Mesothelial cell of epicardium (in vitro differentiated cells): ENCODE measurements at places on chromosomes 16 and 17. TPM values are rescaled to one million over a fixed set of nuclear protein-coding genes. Genes with fewer than 3 reads are reported as not detected.

DNA sequence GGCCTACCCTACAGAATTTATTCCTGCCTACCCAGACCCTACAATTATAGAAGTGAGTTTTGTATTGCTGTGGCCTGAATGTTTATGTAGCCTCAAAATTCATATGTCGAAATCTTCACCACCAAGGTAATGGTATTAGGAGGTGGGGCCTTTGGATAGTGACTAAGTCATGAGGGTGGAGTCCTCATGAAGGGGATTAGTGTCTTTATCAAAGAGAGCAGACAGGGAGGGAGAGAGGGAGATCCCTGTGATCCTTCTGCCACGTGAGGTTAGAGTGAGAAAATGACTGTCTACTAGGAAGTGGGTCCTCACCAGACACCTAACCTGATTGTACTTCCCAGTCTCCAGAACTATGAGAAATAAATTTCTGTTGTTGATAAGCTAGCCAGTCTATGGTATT, 981 bp upstream of the DUXB start:
- no peak for DNase-seq

GRCh38 chr16:86771506-86772460, 193.4 kb downstream of the FOXL1 start:
- DNase-seq = no peak

GRCh38 chr17:27419156-27419555, 37.1 kb upstream of the KSR1 start:
- DNase-seq = no peak

DNA sequence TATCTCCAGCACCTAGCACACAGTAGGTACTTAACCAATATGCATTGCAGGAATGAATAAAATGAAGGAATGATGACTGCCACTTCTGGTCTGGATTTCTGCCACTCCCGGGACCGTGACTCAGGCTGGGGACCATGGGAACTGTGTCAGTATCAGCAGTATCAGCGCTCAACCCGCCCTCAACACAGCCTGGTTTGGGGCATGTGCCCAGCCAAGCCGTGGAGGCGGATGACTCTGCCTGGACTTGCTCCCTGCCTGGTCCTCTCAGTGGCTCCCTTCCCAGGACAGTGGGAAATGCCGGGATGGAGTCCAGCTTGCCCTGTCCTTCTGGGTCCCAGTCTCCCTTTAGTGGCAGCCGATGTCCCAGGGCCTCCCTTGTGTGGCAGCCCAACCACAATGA, 55.1 kb downstream of the SRCIN1 start:
- no peak for DNase-seq

GRCh38 chr16:75235721-75236193, 15.7 kb downstream of the BCAR1 start:
- no peak for DNase-seq

GRCh38 chr16:80790751-80791150, 13.6 kb downstream of the CDYL2 start:
- no peak for DNase-seq

DNA sequence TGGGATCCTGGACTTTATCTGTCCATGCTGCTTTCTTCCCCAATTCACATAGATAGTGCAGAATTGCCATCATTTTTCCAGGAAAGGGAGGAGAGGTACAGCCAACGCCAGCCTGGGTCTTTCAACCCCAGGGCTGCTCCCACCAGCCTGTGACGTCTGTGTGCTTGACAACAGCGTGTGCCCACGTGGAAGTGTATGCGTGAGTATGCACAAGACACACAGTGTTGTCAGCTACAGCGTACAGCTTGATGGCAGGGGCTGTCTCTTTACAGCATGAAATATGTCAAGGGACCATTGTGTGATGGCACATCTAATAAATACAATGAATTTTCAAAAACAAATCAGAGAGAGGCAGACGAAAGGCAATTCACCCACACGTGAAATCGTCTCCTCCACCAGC, 62.3 kb downstream of the GSG1L start:
- no peak for DNase-seq

DNA sequence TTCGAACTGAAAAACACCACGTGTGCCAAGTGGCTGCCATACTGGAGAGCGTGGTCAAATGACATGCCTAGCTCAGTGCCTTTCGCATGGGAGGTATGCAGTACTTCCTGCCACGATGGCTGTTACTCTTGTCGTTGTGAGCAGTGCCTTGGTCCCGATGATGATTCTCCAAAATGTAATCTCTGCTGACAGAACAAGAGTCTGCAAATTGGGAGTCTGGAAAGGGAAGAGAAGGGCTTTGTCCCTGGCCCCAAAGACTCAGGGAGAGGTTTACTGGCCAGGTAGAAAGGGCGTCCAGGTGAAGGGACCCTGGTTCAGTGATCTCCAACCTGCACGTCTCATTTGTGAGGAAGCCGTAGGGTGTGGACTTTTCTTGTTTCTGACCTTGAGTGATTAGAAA, 336.6 kb downstream of the WWOX start:
- DNase-seq = no peak

GRCh38 chr17:74008196-74008595, 195.3 kb upstream of the RPL38 start:
- DNase-seq = no peak

GRCh38 chr16:3971706-3972105, 91.2 kb upstream of the CREBBP start:
- no peak for DNase-seq

DNA sequence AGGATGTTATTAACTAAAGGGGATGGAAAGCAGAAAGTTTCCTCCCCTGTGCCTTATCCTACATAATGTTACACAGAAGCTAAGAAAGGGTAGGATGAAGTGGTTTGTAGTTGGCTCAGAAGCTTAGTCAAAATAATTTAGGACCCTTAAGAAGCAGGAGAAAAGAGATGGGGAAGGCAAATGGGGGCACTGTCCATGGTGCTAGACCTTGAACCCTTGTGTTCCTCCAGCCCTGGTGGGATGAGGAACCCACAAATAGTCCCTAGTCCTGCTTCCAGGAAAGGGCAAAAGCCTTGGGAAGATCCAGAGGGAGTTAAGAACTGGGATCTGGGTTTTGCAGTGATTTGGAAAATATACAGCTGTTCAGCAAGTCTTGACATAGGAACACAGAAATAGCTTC, 54.5 kb downstream of the SLC5A11 start:
- DNase-seq = no peak

GRCh38 chr16:50088302-50088701, 22.5 kb downstream of the HEATR3 start:
- DNase-seq = no peak

GRCh38 chr16:55273959-55274358, 50.0 kb upstream of the IRX6 start:
- no peak for DNase-seq

- DNase-seq = no peak
Observed at GRCh38 chr16:48441863-48442279, 56.7 kb upstream of the SIAH1 start.

- DNase-seq = no peak
Observed at GRCh38 chr17:79942591-79943346, 92.9 kb downstream of the TBC1D16 start.

DNA sequence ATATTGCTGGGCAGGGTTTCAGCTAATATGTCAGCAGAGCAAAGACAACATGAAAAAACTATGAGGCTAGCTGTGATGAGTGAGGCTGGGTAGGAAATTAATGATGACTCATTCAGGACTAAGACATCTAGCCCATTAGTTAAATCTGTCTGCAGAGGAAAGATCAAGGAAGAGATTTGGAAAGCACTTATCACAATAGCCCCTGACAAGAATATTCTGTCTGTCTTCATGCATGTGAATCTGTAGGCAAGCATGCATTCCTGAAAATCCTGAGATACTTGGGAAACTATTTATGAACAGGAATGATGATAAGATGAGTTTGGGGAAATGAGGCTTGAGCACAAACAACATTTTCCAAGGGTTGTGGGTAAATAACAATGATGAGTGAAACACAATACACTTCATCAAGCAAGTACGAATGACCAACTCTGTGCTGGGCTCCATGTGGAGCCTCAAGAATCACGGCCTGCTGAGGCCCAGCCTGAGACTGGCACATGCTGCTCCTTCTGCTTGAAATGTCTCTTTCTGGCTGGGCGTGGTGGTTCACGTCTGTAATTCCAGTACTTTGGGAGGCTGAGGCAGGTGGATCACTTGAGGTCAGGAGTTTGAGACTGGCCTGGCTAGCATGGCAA, 96.5 kb upstream of the ASIC2 start:
- no peak for DNase-seq

DNA sequence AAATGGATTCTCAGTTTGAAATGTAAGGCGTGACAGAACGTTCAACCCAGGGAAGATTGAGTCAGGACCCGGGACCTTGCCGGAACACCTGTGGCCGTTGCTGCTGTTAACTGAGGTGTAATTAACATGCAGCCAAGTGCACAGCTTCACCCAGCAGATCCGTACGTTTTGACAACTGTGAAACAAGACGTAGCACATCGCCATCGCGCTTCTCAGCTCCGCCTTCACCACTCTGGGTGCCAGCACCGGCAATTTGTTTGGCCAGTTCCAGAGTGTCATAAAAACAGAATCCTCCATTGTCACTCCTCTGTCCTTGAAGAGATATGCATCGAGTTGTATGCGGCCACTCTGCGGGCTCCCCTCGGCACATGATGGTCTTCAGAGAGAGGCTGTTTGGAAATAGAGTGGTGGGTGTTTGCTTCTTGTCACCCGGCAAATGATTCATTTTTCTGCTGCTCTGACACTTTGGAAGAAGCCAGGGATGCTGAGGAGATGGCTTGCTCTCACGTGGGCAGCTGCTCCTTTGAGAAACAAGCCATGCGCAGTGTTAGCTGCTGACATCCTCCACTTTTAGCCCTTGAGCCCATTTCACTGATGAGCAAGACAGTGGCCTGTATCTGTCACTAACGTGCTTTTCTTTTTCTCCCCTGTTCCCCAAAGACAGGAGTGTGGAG, 22.6 kb downstream of the NAA60 start:
- DNase-seq = no peak

DNA sequence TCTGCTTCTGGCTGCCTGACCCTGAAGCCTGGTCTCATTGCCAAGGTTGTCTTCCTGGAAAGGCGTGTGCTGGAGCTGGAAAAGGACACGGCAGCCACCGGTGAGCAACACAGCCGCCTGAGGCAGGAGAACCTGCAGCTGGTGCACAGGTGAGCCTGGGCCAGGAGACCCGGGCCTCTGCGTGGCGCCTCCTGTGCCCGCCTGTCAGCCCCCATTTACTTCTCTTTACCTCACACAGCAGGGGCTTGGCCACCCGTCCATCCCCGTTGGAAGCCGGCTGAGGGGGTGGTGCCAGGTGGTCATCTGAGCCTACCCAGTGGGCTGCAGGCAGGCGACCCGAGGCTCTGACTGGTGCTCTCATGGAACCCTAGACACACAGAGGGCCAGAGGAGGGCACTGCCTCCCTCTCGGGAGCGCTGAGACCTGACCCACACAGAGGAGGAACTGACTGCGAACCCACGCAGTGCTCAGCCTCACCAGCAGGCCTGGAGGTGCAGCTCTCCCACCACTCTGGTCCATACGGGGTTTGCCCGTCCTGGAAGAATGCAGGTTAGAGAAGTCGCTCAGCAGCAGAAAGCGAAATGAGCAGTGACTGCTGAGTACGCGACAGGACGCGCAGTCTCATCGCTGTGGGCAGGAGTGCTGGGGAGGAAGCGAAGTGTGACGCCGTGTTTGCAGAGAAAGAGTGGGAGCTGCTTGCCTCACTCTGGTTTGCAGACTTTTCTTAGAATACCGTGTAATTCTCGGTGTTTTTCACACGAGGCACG, 21.9 kb upstream of the CAPN15 start:
- DNase-seq = no peak

GRCh38 chr17:653724-654123, 60.9 kb downstream of the VPS53 start:
- no peak for DNase-seq

DNA sequence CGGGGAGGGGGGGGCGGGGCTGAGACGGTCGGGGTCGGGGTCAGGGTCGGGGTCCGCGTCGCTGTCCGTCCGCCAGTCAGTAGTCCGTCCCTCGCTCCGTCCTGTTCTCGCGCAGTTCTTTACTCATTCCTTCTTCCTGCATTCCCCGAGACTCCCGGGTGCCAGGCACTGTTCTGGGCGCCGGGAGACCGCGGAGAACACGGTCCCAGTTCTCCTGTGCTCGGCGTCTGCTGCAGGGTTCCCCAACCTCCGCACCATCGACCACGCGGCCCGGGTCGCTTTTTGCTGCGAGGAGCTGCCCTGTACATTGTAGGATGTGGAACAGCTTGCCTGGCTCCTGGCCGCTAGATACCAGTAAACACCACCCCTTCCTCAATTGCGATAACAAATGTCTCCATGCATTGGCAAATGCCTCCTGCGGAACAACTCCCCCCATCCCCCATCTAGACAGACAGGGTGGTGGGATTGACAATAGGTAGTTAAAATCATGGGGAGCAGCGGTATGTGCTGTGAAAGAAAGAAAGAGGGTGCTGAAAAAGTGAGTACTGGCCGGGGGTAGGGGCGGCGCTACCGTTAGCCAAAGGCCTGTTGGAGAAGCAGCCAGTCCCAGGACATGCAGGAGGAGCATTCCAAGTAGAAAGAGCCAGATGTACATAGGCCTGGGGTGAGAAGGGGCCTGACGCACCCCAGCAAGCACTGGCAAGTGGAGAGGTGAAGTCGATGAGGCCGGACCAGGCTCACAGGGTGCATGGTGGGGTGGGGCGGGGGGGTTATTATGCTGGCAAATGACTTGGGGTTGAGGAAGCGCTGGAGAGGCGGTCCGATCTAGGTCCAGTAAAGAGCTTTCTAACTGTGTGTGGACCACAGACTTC, 631 bp downstream of the TRAF7 start:
- DNase-seq = no peak

DNA sequence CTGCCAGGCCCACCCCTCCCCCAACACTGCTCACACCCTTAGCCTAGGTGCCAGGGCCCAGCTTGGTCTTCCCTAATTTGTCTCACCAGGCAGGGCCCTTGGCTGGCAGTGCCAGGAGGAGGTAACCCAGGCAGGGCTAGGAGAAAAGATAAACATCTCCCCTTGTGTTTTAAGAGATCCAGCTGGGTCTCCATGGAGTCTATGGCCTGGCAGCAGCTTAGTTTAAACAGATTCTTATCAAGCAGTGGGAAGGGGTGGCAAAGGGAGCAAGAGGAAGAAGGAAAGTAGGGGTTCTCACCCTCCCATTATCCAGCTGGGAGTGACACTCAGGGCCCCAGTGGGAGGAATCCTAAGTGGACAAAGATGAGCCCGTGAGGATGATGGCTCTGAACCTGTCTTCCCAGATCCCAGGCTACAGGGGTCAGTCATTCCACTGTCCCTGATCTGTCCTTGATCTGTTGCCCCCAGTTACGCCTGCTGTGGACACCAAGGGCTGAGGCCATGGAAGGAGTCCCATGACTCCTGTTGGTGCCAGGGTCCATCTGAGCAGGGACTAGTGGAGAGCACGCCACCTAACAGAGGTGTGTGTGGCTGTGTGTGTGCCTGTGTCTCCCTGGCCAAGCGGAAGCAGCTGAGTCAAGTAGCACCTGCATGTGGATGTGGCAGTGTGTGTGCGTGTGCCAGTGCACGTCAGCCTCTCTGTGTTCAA, 47.4 kb upstream of the MEIOC start:
- no peak for DNase-seq

C1QL1 gene
- total RNA-seq = 2.2 to 3.1 TPM (median 3.0 TPM) in 3 replicates

STH gene
- total RNA-seq = not detected in 3 replicates

EXOC3L1 gene
- total RNA-seq = 0.23 to 0.40 TPM in 2 of 3 replicates, not detected in the other

GPRC5B gene
- 31.3 to 36.5 TPM (median 34.2 TPM) in 3 replicates for total RNA-seq

AANAT gene
- total RNA-seq = 0.22 to 0.40 TPM in 2 of 3 replicates, not detected in the other

SMTNL2 gene
- 64.8 to 68.2 TPM (median 65.7 TPM) in 3 replicates for total RNA-seq

TP53TG3F gene
- total RNA-seq = not detected in 3 replicates

SLC5A10 gene
- 0.14 to 0.25 TPM (median 0.24 TPM) in 3 replicates for total RNA-seq

COL1A1 gene
- total RNA-seq = 3,780 to 4,004 TPM (median 3,972 TPM) in 3 replicates

KLHL10 gene
- total RNA-seq = 0.16 to 0.27 TPM in 2 of 3 replicates, not detected in the other
